Stimulated activated CD4-positive, alpha-beta T cell treated with anti-CD3 and anti-CD28 coated beads, Interleukin-12 subunit alpha, Interleukin-12 subunit beta, amount 100 ng/mL, for 24 hours (primary cell): ENCODE measurements at places on chromosomes 4 and X.

- DNase-seq = no peak
Measured at GRCh38 chr4:1974840-1975239, 33.9 kb downstream of the NELFA start.

GRCh38 chr4:122458625-122459024 is 2.1 kb upstream of the IL2 start:
- DNase-seq = peak; percentile 28

DNA sequence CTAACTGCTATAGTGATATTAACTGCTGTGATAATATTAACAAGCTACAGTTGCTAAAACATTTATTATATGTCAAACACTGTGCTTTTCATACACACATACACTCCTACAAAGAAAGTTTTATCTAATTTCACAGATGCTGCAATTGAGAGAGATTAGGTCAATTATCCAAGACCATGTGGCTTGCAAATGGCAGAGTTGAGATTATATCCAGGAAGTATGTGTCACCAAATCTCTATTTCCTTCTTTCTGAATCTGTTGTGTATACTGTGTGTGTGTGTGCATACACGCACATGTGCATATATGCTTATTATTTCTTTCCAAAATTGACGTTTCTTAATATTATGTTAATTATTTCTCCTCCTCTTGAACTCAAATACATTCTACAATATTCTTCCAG is 775.9 kb upstream of the FTHL17 start:
- no peak for DNase-seq

DNA sequence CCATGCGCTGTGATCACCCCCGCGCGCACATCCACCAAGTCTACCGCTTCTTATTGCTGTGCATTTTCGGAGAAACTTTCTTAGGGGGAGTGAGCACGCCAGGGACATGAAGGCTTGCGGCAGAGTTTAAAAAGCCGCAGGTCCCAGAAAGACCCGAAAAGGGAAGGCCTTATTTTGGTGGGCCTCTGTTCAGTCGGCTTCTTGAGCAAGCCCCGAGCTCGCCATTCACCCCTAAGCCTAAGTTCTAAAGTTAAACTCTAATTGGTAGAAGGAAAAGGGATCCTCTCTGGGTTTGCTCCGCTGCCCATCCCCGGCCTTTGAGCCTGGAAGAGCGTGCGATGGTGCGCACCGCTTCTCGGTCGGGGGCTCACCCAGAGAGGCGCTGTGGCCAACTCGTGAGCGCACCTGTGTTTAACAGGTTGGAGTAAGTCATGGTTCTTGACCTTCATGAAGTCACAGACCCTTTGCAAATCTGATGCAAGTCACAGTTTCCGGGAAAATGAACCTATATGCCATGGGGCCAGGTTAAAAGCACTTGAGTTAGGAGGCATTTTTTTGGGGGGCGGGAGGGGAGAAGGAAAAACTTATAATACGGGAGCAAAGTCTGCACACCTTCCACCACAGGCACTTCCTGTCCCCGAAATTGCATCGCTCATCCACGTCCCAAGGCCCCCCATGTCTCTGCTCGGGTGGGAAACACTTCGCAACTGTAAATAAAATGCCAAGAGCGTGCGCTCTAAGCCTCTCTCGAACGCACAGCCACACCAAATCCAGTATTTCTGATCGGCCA is 1.9 kb downstream of the PHOX2B start:
- no peak for DNase-seq

- no peak for DNase-seq
Measured at GRCh38 chrX:19372547-19373331, 29.0 kb downstream of the PDHA1 start.

- no peak for DNase-seq
Measured at GRCh38 chr4:73067971-73068394, 1.5 kb downstream of the COX18 start.

DNA sequence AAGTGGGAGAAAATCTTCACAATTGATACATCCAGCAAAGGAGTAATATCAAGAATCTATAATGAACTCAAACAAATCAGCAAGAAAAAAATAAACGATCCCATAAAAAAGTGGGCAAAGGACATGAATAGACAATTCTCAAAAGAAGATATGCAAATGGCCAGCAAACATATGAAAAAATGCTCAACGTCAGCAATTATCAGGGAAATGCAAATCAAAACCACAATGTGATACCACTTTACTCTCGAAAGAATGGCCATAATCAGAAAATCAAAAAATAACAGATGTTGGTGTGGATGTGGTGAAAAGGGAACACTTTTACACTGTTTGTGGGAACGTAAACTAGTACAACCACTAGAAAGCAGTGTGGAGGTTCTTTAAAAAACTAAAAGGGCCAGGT is 114.3 kb upstream of the CCSER1 start:
- no peak for DNase-seq

GRCh38 chrX:96971812-96972211 is 88.1 kb downstream of the RPA4 start:
- DNase-seq = no peak

GRCh38 chr4:103496800-103497199 is 223.0 kb downstream of the TACR3 start:
- DNase-seq = no peak

DNA sequence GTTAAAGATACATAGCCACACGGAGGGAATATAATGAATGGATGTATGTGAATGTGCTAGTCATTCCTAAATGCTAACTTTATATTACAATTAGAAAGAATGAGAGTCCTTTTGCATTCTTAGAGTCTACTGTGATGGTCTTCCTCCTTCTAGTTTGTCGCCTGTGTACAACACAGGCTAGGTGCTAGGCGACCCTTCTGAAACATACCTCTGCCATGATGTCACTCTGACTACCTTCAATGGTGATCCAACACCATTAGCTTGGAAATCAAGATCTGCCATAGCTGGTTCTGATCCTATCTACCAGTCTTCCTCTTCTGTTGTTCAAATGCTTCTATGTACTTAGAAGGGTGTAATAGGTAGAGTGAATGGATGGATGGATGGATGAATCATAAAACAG is 151.2 kb downstream of the MGST2 start:
- DNase-seq = no peak

GRCh38 chr4:154506253-154506652 is 14.7 kb upstream of the DCHS2 start:
- DNase-seq = no peak

GRCh38 chrX:69388526-69388925 is 115.6 kb upstream of the NALF2 start:
- DNase-seq = no peak

GRCh38 chr4:93710101-93710846 is 118.3 kb upstream of the ATOH1 start:
- no peak for DNase-seq

DNA sequence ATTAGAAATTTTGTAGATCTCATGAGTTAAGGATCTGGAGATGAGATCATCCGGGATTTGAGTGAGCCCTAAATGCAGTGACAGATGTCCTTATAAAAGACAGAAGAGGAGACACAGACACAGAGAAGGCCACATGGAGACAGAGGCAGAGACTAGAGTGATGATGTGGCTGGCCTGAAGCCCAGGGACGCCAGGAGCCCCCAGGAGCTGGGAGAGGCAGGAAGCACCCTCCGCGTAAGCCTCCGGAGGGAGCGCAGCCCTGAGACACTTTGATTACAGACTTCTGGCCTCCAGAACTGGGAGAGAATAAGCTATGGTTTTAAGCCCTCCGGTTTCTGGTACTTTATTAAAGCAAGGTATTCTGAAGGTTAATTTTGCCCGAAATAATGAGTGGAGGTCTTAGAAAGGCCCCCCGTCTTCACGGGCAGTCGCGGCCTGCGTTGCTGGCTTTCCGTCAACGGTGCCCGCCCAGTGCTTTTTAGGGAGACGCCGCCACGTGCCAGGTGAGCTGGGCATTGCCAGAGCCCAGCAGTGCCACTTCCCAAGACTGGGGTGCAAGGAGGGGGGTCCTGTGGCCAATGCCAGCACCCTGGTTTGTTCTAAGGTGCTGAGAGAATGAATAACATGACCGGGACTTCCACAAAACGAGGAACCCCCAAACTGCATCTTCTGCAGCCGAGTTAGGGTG is 8.1 kb downstream of the DHRSX start:
- DNase-seq = no peak

DNA sequence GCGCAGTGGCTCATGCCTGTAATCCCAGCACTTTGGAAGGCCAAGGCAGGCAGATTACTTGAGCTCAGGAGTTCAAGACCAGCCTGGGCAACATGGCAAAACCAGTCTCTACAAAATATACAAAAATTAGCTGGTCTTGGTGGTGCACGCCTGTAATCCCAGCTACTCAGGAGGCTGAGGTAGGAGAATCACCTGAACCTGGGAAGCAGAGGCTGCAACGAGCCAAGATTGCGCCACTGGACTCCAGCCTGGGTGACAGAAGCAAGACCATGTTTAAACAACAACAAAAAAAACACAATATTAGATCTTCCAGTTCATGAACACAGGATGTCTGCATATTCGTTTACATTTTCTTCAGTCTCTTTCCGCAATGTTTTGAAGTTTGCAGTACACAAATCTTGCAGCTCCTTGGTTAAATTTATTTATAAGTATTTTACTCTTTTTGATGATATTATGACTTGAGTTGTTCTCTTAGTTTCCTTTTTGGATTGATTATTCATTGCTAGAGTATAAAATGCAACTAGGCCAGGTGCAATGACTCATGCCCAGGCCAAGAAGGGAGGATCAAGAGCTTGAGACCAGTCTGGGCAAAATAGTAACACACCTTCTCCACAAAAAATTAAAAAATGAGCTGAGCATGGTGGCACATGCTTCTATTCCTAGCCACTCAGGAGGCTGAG is 30.4 kb upstream of the ABCG2 start:
- no peak for DNase-seq

DNA sequence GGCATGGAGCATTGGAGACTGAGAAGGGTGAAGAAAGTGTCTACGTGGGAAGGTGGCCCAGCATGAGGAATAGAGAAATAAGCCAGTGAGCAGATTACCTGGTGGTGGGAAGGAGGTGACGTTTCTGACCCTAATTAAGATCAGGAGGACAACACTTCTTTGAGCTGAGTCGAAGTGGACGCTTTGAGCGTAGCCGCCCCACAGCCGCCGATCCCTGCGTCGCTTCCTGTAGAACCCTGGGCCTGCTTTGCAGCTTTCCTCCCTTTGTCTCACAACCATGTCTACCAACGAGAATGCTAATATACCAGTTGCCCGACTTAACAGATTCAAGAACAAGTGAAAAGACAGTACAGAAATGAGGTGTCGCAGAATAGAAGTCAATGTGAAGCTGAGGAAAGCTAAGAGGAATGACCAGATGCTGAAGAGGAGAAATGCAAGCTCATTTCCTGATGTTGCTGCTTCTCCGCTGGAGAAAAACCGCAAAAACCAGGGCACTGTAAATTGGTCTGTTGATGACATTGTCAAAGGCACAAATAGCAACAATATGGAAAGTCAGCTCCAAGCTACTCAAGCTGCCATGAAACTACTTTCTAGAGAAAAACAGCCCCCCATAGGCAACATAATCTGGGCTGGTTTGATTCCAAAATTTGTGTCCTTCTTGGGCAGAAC is 6.4 kb upstream of the ANTXR2 start:
- no peak for DNase-seq

GRCh38 chr4:17094159-17094875 is 195.9 kb upstream of the LDB2 start:
- no peak for DNase-seq

DNA sequence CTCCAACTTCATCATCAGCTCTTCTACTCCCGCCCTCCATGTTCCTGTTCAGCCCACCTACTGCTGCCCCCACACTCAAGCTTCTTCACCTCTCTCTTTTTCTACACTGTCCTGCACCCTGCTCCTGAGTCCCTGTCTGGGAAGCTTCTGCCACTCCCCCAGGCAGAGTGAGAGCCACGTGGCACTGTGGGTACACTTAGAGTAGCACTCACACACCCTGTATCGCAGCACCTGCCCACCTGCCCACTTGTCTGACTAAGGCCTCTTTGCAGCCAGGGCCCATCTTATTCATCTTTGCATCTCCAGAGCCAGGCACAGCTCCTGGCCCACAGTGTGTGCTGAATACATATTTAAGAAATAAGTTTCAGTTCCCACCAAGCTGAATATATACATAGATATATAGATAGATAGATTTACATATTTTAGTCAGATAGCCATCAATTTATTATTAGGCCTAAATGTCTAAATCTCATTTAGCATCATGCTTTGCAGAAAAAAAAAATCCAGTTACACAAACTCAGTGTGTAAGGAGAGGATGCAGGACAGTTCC is 24.9 kb downstream of the CCDC149 start:
- DNase-seq = no peak

GRCh38 chr4:122293374-122294365 is 85.1 kb upstream of the ADAD1 start:
- no peak for DNase-seq

DNA sequence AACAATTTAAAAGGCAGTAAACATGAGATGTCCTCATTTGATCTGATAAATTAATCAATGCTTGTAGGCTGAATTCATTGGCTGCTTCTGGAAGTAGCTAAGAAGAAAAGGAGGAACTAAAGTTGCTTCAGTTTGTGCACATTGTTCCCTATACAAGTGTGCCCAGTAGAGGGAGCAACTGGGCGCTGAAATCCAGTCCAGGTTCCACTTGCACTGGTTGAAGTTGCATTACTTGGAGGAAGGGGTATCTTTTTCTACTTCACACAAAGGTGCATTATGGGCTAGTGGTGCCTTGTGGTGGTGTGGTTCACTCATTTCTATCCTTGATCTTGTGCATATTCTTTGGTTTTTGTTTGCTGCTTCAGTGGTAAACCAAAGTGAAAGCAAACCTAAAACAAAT is 67.9 kb upstream of the SOX3 start:
- no peak for DNase-seq

GRCh38 chr4:109169170-109169569 is 133.3 kb downstream of the COL25A1 start:
- no peak for DNase-seq

- DNase-seq = no peak
Measured at GRCh38 chr4:10020871-10021652, at the start of gene SLC2A9. SLC2A9 (minus strand) TSS chr4:10021497; CDS start chr4:10021429, 68 bp downstream.

DNA sequence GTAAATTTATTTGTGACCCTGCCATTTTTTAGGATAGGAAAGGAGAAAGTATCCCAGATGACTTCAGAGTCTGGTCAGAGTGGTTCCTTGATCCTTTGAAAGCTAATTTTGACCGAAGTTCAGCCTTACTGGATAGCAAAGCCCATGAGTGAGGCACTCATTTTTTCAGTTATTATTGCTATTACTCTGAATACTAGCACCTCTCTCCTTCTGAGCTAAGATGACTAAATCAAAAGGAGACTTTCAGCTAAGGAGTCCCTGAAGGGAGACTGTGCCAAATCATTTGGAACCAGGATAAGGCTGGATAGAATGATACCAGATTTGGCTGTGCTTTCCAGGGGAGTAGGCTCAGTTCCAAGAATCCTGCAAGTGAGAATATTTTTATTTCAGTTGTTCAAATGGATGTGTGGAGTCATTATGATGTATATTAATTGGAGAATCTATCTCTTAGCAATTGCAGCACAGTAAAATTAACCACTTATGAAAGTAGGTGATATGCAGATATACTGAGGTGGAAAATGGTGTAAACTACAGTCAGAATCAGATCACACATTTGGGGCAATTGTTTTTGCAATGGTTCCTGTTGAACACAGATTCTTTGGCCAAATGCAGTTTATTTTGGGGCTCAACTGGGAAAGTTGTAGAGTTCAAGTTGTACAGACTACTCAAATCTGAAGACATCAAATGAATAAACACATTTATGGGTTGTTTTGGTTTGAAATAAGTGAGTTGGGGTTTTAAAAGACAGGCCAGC is 1.2 kb downstream of the P2RY10 start:
- DNase-seq = no peak

GRCh38 chrX:97026406-97026805 is 142.7 kb downstream of the RPA4 start:
- DNase-seq = no peak

GRCh38 chr4:176438401-176438800 is 118.6 kb downstream of the SPCS3 start:
- DNase-seq = no peak
